Right cardiac atrium (tissue), 5 donors: ENCODE measurements at places on chromosomes 7 and 10. TPM values are rescaled to one million over a fixed set of nuclear protein-coding genes. Genes with fewer than 3 reads are reported as not detected.
A peak's percentile ranks its signal among the peaks of the same experiment; 100 is the strongest.

The PYROXD2 gene
- 6.9 TPM for total RNA-seq

The TMEM213 gene
- not detected for total RNA-seq

The TMEM225B gene
- total RNA-seq = 0.21 TPM

The CFAP43 gene
- total RNA-seq = 0.31 TPM

The AKR1C2 gene
- 201 TPM for total RNA-seq

The CLDN3 gene
- not detected for total RNA-seq

The CDH23 gene
- total RNA-seq = 2.4 TPM

The ACSM6 gene
- not detected for total RNA-seq

The CTNNA3 gene
- 72.2 TPM for total RNA-seq

- no peak for DNase-seq
Observed at GRCh38 chr10:52378124-52378523, 64.0 kb downstream of the DKK1 start.

DNA sequence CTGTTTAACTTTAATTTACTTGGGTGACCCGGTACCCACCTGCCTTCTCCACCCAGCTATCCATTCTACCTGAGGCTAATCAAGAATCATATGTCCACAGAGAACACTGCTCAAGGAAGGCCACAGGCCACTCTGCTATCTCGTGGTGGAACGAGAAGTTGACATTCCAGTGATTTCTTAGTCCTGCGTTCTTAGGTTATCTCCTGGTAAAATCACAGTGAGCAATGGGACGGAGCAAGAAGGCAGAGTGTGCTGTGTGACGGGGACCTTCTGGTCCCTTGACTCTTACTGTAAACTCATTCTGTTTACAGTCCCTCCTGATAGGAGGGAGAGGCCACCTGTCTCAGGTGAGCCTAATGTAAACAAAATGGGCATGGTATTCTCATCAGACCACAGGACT is 256.6 kb downstream of the TNS3 start:
- no peak for DNase-seq

DNA sequence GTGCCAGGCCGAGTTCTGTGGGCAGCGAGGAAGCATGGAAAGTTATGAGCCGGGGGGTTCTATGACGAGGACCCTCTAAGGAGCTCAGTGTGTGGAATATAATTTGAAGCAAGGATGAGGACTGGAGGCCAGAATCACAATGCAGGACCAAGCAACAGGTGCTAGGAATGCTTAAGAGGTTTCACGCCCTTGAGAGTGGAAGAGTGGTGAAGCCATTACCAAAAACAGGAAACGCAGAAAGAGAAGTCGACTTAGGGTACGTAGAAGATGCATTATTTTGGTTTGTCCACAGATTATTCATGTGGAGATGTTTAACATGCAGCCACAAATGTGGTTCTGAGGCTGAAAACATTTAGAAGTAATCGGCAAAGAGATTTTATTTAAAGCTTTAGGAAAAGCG is 78.7 kb downstream of the PIP4K2A start:
- no peak for DNase-seq

DNA sequence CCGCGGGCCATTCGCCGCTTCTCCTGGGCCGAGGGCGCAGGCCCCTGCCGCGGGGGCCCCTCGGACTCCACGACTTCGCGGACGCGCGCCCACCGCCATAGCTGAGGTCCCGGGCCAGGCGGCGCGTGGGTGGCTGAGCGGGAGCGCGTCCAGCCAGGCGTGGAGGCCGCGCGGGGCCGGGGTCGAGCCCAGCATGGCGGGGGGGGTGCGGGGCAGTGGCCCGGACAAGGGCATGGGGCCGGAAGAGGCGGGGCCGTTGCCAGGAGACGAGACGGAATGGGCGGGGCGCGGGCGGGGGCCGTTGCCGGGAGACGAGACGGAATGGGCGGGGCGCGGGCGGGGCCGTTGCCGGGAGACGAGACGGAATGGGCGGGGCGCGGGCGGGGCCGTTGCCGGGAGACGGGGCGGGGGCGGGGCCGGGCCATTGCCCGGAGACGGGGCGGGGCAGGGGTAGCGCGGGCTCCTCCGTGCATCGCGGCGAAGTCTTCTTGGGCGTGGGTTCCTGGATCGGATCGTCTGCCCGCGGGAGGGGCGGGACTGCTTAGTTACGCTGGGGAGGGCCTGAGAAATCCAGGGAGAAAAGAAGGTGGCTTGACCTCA is 14.8 kb downstream of the ADAM8 start:
- peak; percentile 96 for DNase-seq

DNA sequence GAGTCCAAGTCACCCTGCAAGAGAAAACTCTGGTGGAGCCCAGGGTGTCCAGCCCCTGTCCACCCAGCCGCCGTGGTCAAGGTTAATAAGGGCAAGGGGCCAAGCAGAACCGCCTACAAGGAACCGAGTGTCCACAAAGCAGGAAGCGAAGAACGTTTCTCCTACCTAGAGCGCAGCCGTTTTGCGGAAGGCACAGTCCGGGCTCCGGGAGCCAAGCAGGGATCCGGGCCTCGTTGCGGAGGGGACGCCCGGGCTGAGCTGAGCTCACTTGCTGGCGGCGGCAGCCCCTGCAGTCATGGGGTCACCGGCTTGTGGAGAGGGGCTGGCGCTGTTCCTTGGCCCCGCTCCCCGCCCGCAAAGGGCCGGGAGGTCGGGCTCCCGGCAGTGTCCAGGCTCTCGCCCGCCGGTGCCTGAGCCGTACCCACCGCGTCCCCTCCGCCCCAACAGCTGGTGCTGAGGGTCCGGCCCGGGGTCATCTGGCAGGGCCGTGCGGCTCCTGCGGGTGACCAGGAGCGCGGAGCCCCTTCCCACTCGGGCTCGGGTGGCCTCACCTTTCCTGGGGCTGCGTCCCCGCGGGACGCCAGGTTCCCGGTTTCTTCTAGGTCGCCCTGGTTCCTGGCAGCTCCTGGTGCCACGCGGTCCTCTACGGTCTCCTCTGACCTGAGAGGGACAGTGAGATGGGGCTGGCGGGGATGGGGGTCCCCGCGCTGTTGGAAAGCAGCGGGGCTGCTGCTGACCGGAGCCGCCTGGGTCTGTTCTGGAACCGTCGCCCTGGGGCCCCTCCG is 14.0 kb upstream of the ZNF273 start:
- DNase-seq = peak; percentile 83

DNA sequence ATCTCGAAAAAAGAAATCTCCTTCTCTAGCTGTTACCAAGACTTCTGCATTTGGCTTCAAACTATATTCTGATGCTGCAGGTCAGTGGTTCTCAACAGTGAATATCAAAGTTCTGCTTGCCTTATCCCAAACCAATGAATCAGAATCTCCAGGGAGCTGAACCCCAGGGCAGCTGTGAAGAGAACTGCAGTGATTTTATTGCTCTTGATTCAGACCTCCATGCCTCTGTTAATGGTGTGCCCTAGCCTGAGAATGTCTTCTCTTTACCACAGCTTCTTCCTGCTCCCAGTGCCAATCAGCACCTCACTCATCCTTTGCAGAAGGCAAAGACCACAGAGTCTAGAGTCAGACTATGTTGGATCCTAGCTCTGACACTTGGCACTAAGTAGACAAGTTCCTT is 46.2 kb upstream of the MRLN start:
- DNase-seq = no peak

GRCh38 chr7:46565253-46566096 is 644.4 kb upstream of the IGFBP3 start:
- no peak for DNase-seq

GRCh38 chr7:26567266-26567665 is 275.6 kb downstream of the SNX10 start:
- no peak for DNase-seq

DNA sequence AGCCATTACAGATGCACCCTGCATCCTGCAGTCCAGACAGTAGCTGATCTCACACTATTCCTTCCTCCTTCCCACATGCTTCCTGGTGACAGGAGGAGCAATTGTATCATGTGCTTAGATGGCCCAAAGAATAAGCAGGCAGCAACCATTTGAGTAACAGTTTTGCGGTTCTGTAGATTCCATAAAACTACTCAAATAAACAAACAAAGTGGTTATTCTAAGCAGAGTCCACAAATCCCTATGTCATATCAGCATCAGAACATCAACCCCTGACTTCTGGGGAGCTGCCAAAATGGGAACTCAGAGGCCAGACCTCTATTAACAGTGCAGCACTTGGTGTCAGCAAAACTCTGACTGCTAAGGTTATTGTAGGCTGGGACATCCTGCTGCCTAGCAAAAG is 226.0 kb downstream of the SORCS1 start:
- DNase-seq = no peak

- no peak for DNase-seq
Observed at GRCh38 chr7:4168541-4168940, 513.6 kb upstream of the FOXK1 start.

- peak; percentile 93 for DNase-seq
Observed at GRCh38 chr7:44073664-44074348, 8.4 kb upstream of the PGAM2 start.

DNA sequence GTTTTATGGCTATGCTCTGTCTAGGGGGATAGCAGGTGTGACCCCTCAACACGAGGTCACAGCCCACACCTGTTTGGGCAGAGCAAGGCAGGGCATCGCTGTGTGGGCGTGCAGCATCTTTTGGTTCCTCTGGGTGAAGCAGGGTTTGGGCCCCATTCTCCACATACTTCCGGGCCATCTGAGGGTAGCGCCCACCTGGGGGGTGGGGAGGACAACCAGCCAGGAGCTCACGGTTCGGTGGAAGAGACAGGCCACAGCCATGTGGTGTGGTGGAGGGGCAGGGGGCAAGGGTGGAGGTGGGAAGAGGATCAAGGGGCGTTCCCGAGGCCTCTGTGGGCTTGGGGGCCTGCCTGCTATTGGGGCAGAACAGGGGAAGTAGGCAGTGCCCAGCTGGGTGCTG is 2.4 kb downstream of the SH2B2 start:
- DNase-seq = no peak

GRCh38 chr10:126744571-126744970 is 74.1 kb upstream of the C10orf90 start:
- DNase-seq = no peak

GRCh38 chr10:377228-377627 is 242.0 kb downstream of the ZMYND11 start:
- no peak for DNase-seq

GRCh38 chr10:62511238-62511637 is 137.1 kb downstream of the ZNF365 start:
- DNase-seq = no peak

GRCh38 chr7:157415486-157415885 is 78.7 kb downstream of the DNAJB6 start:
- peak; percentile 49 for DNase-seq

GRCh38 chr10:98077223-98077622 is 46.8 kb upstream of the CRTAC1 start:
- no peak for DNase-seq

DNA sequence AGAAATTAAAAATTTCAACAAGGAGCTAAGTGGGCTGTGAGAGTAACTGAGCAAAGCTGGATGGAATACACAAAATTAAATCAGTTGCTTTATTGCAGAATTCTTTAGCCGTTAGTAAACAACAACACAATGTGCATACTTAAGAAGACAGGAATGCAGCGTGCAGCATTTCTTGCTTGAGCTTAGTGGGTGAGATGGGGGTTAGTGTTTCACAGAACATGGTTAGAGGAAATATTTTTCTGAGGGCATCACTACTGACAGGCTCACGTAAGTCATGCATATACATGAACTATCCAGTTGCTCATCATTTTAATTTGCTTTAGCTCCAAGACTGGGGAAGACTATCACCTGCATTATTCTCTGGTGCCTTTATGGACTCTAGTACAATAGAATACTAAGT is 80.8 kb downstream of the CD36 start:
- no peak for DNase-seq

- no peak for DNase-seq
Observed at GRCh38 chr7:131011976-131012375, 278.0 kb upstream of the KLF14 start.

GRCh38 chr10:100041306-100042002 is 31.7 kb upstream of the DNMBP start:
- no peak for DNase-seq

GRCh38 chr7:131613909-131614308 is 57.5 kb upstream of the PODXL start:
- no peak for DNase-seq

DNA sequence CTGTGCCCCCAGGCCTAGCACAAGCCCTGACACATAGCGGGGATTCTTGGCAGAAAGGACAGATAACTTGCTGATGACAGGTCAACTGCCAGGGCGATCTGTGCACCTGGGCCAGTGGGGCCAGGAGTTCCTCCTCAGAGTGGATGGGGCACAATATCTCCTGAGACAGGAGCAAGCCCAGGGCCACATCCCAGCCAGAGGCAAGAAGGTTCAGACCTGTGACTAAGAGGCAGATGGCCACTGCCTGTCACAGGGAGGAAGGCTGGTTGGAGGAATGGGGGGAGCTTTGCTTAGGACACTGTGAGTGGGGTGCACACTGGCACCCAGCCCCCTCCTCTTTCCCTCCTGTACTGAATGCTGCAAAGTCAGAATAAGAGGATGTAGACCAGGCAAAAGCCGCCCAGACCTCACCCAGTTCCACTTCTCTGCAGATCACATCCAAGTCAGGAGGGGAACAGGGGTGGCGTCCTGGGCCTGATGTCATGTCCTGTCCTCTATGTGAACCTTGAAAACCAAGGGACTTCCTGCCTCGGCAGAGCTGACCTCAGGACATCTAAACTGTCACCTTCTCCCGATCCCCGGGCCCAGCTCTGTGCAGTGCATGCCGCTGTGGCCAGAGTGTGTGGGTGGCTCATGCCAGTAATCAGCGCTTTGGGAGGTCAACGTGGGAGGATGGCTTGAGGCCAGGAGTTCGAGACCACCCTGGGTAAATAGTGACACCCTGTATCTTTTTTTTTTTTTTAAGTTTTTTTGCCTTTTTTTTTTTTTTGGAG is 1.3 kb downstream of the GUSB start:
- DNase-seq = peak; percentile 81

DNA sequence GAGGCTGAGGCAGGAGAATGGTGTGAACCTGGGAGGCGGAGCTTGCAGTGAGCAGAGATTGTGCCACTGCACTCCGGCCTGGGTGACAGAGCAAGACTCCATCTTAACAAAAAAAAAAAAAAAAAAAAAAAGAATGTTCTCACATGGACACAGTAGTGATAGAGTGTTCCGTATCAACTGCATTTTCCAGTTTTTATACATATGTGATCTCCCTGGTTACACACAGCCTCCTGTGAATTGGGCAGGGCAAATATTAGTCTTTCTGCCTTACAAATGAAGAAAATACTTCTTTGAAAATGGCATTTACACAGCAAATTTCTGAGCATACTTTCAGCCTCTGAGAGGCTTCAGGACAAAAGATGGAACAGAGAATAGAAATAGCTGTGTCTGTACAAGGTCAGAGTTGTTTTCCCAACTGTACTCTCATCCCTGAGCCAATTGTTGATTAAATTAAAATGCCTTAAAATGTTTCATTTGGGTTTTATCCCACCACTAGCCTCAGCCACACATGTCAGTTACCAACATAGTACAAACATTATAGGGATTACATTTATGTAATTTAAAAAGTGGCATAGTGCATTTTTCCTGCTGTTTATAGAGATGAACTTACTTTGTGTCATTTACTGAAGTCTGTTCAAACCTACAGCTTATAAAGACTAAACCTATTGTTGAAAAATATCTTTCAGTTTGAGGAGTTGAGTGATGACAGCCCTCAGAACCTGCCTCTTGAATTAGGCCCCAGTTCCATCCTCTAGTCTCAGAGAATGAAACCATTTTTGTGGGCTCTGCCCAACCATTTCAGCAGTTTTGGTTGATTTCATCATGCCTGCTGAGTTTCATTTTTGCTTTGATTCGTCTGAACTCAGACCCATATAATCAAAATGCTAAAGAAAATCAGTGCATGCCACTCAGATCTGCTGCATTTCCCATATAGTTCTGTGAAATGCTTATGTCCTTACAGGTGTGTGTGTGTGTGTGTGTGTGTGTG is 609.4 kb upstream of the C7orf33 start:
- DNase-seq = no peak
